ENCODE measurements at places on chromosomes 4 and X.

DNA sequence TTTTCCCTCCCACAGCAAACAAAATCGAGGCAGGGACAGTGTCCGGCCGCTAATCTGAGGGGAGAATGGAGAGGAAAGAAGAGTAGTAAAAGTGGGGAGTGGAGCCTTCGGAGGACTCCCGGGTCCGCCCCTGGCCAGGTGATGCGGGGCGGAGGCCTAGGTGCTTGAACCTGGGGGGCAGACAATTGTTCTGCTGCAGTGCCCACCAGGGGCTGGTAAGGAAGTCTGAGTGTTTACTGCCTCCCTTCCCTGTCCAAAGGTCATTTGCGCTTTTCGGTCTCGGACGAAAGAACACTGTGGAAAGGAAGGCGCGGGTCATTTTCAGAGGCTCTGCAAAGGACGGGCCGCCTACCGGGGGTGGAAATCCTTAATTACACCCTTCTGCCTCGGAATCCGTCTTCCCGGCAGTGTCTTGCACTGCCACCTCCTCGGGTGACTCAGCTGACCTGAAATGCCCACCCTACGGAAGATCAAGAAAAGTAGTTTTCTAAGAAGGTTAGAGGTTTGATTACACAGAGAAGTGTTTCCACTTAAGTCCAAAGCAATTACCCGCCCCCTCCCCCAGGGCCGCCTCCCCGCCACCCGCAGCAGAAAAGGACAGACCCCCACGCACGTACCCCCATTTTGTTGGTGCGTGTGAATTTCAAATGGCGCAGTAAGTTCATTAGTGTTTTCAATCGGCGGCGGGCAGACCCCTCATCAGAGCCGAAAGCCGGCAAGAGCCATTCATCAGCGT lies 99.9 kb upstream of the TENM3 start:
- no peak for DNase-seq

- DNase-seq: no peak
Observed at GRCh38 chr4:136369073-136369472, 1163.2 kb downstream of the PCDH18 start.

DNA sequence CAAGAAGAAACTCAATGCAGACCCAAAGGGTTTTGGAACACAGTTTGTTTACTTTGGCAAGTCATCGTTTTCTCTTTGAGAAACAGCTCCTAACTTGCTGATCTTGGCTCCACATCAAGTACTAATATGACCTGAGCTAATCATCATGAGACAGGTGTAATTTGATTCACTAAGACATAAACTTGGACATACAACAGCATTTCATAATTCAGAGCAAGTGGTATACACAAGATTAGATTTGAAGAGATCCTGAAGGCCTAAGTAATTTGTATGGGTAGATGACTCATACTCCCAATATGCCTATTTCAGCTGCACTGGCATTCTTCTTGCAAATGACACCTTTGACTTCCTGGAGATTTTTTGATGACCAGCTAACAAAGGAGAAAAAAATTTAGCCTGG lies 1521.7 kb downstream of the RPA4 start:
- DNase-seq: no peak

DNA sequence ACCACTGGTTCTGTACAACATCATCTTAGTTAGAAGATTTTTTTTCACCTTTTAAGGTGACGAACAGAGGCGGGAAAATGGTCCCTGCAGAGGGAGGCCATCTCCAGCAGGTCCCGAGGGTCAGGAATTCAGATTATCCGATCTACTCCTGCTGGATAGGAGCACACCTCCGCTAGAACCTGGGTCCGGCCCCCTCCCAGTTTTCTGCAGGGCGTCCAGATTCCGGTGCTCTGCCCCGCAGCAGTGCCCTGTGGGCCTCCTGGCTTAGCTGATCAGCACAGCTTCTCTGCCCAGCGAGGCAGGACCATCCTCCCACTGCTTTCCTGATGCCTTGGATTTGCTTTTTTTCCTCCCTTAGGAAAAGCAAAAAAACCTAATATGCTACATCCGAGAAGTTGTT lies 2.3 kb downstream of the TBL1X start:
- DNase-seq: no peak

DNA sequence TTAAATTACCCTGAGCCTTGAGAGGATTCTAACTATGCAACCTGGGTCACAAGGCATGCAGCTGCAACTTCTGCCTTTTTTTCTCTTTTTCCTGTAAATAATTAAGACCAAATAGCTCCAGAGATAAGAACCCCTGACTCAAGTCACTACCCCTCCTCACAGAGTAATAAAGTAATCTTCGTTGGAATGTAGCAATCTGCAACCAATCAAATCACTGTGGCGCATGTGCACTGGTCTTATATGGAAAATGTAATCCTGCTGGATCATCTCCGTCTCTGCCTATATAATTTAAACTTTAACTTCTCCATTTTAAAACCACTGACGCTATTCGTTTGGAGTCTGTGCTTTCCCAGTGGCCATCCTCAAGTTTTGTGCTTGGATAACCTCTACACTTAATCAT lies 6.1 kb upstream of the EFHC2 start:
- no peak for DNase-seq

- no peak for DNase-seq
Observed at GRCh38 chr4:127015667-127016117, 617.1 kb upstream of the INTU start.

DNA sequence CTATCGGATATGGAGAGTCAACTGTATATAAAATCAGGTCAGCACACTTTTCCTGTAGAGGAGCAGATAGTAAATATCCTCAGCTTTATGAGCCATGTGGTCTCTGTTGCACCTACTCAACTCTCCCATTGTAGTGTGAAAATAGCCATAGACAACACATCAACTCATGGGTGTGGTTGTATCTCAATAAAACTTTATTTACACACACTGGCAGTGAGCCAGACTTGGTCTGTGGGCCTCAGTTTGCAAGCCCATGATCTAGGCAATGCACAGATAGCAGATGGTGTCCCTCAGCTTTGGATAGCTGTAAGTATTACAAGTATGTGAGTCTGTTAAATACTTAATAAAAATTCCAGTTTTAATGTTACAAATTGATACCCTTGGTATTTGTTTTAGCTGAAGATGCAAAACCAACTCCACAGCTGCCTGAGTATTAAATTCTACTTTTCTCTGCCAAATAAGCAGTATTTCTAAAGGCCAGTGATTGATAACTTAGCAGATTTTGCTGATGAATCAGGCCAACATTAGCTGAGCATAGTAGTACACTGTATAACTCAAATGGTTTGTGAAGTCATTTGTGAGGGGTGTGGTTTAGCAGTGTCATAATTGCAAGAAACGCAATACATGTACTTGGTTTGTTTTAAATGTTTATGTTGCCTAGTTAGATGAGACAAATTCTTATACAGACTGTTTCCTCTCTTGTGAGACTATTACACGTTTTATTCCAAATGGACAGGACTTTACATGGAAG lies 87.3 kb downstream of the GPR143 start:
- no peak for DNase-seq

GRCh38 chr4:147542229-147542990 lies 61.5 kb downstream of the EDNRA start:
- DNase-seq: no peak

DNA sequence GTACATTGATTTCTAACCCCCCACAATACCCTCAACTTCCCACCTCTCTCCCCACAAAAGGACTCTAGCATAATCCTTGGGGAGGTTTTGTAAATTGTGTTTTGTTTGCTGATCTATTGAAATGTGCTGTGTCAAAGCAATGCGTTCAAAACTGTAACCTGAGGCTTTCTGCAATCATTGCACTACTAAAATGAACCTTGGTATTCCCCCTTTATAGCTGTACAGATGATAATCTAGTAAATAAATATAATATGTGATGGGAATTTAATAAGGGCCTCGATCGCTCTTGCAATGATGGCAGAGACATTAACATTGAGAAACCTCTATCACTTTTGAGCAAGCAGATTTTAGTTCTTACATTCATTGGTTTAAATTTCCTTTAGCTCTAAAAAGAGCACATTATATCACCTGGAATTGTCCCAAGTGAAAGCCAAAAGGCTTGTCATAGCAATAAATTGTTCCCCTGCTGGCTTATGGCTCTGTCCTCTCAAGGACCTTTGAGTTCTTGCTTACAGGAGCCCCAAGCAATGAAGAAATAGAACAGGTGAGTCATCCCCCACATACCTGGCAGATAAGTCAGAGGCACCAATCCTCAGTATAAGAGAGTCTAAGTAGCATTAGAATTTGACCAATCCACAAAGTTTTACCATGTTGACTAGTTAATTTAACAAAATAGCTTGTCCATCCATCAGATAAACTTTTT lies 18.4 kb upstream of the ACE2 start:
- DNase-seq: no peak

GRCh38 chr4:113052379-113052951 lies 3.0 kb downstream of the ANK2 start:
- DNase-seq: peak; percentile 34

DNA sequence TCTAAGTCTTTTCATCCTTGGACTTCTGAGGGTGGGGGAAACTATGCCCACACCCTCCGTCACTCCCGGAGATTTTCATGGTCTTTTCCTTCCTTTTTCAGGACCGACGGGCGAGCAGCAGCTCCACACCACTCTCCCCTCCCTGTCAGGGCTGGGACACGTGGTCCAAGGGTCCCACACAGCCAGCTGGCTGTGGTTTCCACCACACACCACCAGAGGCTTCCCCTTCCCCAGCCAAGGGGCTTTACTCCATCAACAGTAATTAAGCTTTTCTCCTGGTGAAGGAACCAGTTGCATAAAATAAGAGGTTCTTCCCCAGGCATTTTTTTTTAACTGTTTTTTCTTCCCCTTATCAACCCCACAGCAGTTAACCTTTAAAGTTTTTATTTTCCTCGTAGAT lies 453.9 kb downstream of the GPAT3 start:
- DNase-seq: no peak

DNA sequence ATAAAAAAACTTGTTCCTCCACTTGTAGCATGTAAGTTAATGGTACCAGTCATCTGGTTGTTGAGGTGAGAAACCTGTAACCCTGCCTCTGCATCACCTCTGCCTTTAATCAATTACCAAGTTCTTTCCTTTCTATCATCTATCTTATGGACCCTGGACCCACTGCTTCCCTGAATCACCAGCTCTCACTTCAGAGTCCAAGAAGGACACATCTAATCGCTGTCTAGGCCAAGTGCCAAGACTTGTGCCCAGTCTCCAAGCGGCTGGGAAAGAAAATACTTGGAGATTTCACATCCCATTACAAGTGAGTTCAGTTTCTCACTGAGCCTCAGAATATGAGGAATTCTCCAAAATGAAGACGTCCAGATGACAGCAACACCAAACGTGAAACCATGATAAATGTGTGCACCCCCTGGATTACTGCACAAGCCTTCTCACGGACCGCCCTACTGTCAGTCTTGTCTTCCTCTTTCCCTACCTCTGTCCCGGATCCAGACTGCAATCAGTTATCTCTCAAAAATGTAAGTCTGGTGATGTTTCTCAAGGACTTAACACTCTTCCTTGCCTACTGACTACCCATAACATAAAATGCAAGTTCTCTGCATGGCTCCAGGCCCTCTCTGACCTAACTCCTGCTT lies 10.4 kb downstream of the PALLD start:
- DNase-seq: no peak

GRCh38 chr4:72312032-72312650 lies 256.9 kb downstream of the ADAMTS3 start:
- no peak for DNase-seq

- no peak for DNase-seq
Observed at GRCh38 chrX:153820601-153821000, 9.7 kb downstream of the PDZD4 start.

GRCh38 chr4:60201052-60201673 lies 999.0 kb upstream of the ADGRL3 start:
- peak; percentile 23 for DNase-seq

DNA sequence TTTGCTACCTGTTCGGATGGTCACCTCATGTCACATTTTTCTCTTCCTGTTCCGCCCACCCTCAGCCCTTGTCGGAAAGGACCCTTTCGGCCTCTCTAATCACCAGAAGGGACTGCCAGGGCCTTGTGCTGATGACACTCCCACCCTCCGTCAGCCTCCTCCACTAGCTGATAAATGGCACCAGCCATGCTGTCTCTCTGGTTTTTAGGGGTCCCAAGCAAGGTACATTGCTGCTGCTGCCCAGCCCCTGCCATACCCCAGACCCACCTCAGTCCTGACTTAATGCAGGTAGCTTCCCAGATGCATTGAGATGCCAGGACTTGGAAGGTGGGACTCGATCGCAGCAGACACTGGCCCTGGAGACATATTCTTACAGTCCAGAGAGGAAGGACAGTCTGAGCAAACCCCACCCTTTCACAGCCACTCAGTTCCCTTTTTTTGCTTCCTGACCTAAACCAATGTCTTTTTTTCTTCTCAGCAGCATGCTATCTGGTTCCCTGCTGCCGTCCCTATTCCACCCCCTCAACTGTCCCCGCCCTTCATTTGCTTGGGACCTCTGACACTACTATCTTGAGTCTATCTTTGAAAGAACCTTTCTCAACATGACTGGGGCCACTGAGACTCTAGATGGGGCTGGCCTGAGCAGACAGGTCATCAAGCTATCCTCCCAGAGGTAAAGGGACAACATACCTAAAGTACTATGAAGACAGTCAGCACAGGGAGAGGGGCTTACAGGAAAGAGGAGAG lies at the start of gene BTK:
BTK (minus strand) TSS at position 397 of the 747 bp plus-strand sequence. CDS start 10,907 bp downstream, outside the sequence.
- peak; percentile 71 for DNase-seq

DNA sequence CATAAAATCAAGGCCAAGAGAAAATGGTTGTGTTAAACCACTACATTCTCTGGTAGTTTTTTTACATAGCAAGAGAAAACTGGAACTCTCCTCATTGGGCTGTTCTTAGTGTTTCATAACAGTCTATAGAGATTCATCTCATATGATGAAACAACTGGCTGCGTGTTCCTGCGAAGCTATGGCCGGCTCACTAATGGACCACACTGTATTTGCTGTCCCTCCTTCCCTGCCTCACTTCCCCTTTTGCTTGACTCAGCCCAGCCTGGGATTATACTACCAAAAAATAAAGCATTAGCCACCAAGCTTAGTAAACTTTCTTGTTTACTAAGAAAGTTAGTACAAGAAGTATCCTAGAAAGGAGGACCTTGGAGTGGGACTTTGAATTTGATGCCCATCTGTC lies 31.6 kb upstream of the LSM6 start:
- DNase-seq: no peak

GRCh38 chr4:92387459-92388069 lies 83.8 kb downstream of the GRID2 start:
- DNase-seq: peak; percentile 14

All from GM10248 (cell line).